HepG2 (cell line): ENCODE measurements at places on chromosomes 1 and 21. TPM values are rescaled to one million over a fixed set of nuclear protein-coding genes. Genes with fewer than 3 reads are reported as not detected.
A peak's percentile ranks its signal among the peaks of the same experiment; 100 is the strongest.

The MIER1 gene
- polyA plus RNA-seq = 5.8 and 7.0 TPM in 2 replicates

The CDA gene
- 2.1 and 5.2 TPM in 2 replicates for polyA plus RNA-seq

The RGS1 gene
- polyA plus RNA-seq = not detected in 2 replicates

The GNG4 gene
- polyA plus RNA-seq = 64.3 and 69.5 TPM in 2 replicates

The OR2L3 gene
- not detected in 2 replicates for polyA plus RNA-seq

The GALNT2 gene
- 39.3 and 44.2 TPM in 2 replicates for polyA plus RNA-seq

The PUM1 gene
- polyA plus RNA-seq = 91.0 and 95.0 TPM in 2 replicates

The LTN1 gene
- 6.0 and 6.7 TPM in 2 replicates for polyA plus RNA-seq

The MYBPH gene
- polyA plus RNA-seq = 0.04 TPM in 1 of 2 replicates, not detected in the other

GRCh38 chr1:155169541-155169940 lies 3.6 kb downstream of the KRTCAP2 start:
- H3K36me3 ChIP-seq = peaks cover 12% of the 10 kb centered on the region; the same call in 2 of the 3 replicates
- DNase-seq = no peak
- 0 out of 3 replicates have a peak, but pooled peaks cover 8% of the 10 kb centered on the region for H3K27me3 ChIP-seq
- H3K4me1 ChIP-seq = peaks cover 41% of the 10 kb centered on the region
- H3K27ac ChIP-seq = no peak overlapping the region
- H3K4me3 ChIP-seq = no peak overlapping the region

- no peaks in the 10 kb centered on the region for H3K27me3 ChIP-seq
- no peaks in the 10 kb centered on the region for H3K36me3 ChIP-seq
- DNase-seq = no peak
- peak overlapping the region; percentile 87 for H3K27ac ChIP-seq
Observed at GRCh38 chr1:207239874-207240273, 81.6 kb upstream of the CD55 start.

DNA sequence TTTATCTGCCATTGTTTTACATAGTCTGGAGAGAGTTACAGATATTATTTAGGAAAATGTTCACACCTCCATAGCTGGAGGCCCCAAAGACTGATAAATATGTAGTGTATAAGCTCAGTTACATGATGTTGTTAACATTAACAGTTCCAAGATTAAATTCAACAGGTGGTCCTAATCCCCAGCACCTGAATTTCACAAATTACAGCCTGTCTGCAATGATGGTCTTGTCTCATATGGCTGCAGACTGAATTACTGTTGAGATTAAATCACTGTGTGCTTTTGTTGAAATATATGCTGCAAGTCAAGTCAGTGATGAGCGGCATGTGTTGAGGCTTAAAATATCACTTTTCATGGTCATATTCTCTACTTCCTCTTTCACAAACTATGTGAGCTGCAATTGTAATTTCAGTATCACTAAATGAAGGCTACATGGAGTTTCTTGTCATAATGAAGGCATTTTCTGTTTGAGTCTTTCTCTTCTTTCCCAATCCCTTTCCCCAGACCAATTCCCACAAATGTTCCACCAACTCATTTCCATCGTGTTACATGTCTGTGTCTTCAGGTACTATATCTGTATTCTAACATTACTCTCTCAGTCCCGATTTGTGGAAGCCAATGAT lies 4.2 kb downstream of the ST6GALNAC5 start:
- DNase-seq = no peak
- H3K36me3 ChIP-seq = no peaks in the 10 kb centered on the region
- H3K4me1 ChIP-seq = no peaks in the 10 kb centered on the region
- H3K27me3 ChIP-seq = 0 out of 3 replicates have a peak, but pooled peaks cover 10% of the 10 kb centered on the region
- no peak overlapping the region for H3K27ac ChIP-seq

DNA sequence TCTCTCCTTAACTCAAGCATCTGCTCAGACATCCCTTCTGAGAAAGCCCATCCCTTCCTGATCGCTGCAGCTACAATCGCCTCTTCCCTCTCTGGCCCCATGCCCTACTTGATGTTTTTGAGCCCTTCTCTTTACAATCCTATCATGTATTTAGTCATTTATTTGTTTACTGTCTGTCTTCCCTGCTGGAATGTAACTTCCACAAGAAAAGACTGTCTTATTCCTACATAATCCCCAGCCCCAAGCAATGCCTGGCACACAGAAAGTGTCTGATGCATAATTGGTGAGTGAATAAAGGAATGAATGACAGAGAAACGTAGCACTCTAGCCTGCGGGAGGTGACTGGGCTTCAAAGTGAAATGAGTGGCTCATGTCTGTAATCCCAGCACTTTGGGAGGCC lies 25.4 kb downstream of the ECE1 start:
- H3K27me3 ChIP-seq = no peaks in the 10 kb centered on the region
- H3K27ac ChIP-seq = no peak overlapping the region
- no peak overlapping the region for H3K4me3 ChIP-seq
- H3K36me3 ChIP-seq = 0 out of 3 replicates have a peak, but pooled peaks cover 4% of the 10 kb centered on the region

GRCh38 chr1:62068978-62069377 lies 125.7 kb upstream of the L1TD1 start:
- no peaks in the 10 kb centered on the region for H3K36me3 ChIP-seq
- no peaks in the 10 kb centered on the region for H3K27me3 ChIP-seq
- no peak overlapping the region for H3K4me3 ChIP-seq
- no peaks in the 10 kb centered on the region for H3K4me1 ChIP-seq
- DNase-seq = no peak
- no peak overlapping the region for H3K27ac ChIP-seq

DNA sequence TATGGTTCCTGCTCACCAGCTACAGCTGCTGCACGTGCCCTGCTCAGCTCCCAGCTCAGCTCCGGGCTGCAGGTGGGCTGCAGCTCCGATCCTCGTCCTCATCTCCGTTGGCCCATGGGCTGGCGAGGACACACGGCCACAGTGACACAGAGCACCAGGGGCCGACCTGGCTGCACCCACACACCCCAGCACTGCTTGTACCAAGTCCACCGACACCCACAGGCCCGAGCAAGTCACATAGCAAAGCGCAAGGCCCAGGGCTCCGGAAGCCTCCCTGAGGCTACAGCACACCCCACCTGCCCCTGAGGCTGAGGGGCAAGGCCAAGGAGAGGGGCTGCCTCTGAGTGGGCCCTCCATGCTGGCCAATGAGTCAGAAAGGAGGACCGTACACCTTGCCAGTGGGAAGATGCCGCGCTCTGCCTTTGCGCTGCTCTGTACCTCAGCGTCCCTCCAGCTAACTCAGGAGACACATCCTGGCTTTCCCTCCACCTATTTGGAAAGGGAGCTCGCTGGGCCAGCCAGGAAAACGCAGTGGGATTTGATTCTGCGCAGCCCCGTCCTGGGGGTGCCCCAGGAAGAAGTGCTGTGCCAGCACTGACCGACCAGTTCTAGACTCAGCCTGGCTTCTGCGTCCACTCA lies 124.8 kb downstream of the SIK1 start:
- no peak for DNase-seq
- no peak overlapping the region for H3K27ac ChIP-seq
- H3K4me3 ChIP-seq = no peak overlapping the region
- H3K27me3 ChIP-seq = peaks cover 2% of the 10 kb centered on the region; the same call in 1 of the 2 replicates
- peaks cover 96% of the 10 kb centered on the region for H3K4me1 ChIP-seq

DNA sequence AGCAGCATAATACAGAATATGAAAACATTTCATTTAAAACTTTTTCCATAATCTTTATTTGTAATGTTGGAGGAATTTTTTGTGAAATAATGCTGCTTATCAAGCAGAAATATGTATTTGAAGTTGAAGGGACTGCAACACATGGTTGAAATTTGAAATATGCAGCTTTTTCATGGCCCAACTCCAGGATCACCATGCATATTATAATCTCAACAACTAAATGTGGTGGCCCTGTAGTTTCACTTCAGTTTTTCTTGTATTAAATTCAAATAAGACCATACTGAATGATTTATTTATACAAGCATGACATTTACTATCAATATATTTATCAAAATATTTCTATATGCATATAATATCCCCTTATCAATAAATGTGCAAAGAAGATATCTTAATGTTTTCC lies 157.7 kb upstream of the LHX8 start:
- no peak for DNase-seq
- no peaks in the 10 kb centered on the region for H3K4me1 ChIP-seq

GRCh38 chr1:30853350-30853749 lies 55.2 kb downstream of the SDC3 start:
- H3K36me3 ChIP-seq = no peaks in the 10 kb centered on the region
- H3K27ac ChIP-seq = no peak overlapping the region
- H3K27me3 ChIP-seq = peaks cover 2% of the 10 kb centered on the region; the same call in 1 of the 2 replicates
- DNase-seq = peak; percentile 55
- peaks cover 15% of the 10 kb centered on the region for H3K4me1 ChIP-seq
